T-helper 1 cell (primary cell): ENCODE measurements at places on chromosomes 1 and 21.

- DNase-seq = no peak
Measured at GRCh38 chr21:36428761-36429432, 43.7 kb downstream of the CHAF1B start.

GRCh38 chr1:240526312-240526711 lies 85.6 kb downstream of the GREM2 start:
- DNase-seq = no peak

- DNase-seq = no peak
Measured at GRCh38 chr1:183331091-183331742, 87.0 kb downstream of the NMNAT2 start.

GRCh38 chr1:68217060-68217554 lies 15.2 kb downstream of the WLS start:
- DNase-seq = no peak

- no peak for DNase-seq
Measured at GRCh38 chr1:246641394-246641793, 75.1 kb downstream of the CNST start.

DNA sequence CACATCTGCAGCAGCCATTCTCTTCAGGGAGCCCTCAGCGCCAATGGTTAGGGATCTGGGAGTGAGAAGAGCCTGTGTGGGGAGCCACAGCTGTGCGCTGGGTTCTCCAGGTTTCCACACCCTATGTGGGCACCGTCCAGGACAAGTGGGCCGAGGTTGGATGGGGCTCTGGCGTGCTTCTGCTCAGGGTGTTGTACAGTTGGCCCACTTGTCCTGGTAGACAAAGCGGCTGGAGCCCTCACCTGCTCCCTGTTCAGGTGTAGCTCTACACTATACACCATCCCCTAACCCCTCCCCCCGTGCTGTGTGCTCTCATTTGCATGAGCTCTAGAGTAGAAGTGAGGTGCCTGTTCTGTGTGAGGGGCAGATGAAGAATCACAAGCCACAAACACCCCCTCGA lies 12.2 kb downstream of the SH3BP5L start:
- DNase-seq = no peak

- no peak for DNase-seq
Measured at GRCh38 chr1:182484531-182485257, 34.7 kb downstream of the RGSL1 start.

GRCh38 chr1:40956407-40956806 lies 23.1 kb upstream of the CTPS1 start:
- no peak for DNase-seq
